ENCODE measurements at places on chromosomes 7 and 10. TPM values are rescaled to one million over a fixed set of nuclear protein-coding genes. Genes with fewer than 3 reads are reported as not detected.

GRCh38 chr10:6269953-6270867 lies 67.5 kb downstream of the PFKFB3 start:
- peak; percentile 90 for DNase-seq

DNA sequence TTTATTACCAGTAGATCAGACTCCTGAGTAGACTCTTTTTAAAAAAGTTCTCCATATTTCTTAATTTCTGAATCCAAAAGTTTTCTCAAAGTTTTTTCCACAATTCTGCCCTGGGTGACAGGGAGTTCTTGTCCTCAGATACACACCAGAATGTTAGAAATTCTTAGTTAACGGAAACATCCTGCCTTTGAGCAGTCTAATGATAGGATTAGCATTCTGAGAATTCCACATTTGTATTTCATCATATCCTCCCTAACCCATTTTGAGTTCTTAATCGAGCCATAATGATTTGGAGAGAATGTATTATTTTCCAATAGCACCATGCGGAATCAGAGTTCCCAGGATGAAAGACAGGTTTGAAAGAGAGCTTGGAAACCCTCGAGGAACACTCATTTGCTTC lies 28.9 kb upstream of the MRPS33 start:
- no peak for DNase-seq

GRCh38 chr7:51274955-51275354 lies 41.7 kb downstream of the COBL start:
- no peak for DNase-seq

- DNase-seq = peak; percentile 27
Observed at GRCh38 chr10:28738200-28738599, 60.9 kb downstream of the BAMBI start.

DNA sequence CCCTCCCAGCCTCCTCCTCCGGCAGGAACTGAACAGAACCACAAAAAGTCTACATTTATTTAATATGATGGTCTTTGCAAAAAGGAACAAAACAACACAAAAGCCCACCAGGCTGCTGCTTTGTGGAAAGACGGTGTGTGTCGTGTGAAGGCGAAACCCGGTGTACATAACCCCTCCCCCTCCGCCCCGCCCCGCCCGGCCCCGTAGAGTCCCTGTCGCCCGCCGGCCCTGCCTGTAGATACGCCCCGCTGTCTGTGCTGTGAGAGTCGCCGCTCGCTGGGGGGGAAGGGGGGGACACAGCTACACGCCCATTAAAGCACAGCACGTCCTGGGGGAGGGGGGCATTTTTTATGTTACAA lies 83.3 kb downstream of the PAX2 start:
- peak; percentile 66 for DNase-seq

DNA sequence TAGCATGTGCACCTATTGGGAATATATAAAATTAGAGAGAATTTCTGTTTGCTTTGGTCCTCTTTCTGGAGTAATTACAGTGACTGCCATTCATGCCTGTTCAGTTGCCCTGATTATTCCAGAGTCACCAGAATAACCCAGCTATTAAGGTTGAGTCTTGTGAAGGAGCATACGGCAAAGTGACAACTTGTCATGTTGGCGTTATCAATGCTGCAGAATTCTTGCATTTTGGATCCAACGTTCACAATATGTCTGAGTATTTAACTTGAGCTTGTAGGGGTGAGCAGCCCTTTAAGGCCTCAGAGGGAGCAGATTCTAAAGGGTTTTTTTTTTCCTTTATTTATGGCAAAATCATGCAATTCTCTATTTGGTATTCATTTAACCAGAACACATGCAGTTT lies 419.4 kb upstream of the MGMT start:
- no peak for DNase-seq

DNA sequence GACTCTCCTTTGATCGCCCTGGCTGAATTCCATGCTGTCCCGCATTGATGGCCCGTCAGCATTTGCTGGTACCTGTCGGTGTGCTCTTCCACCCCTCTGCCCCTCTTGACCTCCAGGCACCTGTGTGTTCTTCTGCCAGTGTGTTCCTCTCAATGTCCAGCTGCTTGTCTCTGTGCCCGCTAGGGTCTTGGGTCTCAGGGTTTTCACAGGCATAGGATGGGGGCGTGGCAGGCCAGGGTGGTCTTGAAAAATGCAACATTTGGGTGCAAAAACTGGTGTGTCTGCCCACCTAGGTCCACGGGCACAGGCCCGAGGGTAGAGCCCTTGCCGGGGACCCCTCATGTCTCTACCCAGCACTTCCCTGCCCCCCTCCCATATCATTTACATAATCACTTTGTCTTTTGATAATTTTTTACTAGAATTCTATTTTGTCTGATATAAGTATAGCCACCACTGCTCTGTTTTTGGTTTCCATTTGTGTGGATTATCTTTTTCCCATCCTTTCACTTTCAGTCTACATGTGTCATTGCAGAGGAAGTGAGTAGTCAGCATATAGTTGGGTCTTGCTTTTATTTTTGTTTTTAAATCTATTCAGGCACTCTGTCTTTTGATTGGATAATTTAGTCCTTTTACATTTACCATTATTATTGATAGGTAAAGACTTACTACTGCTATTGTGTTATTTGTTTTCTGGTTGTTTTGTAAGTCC lies 46.6 kb upstream of the ADRA2A start:
- DNase-seq = no peak

GRCh38 chr7:101743241-101743994 lies 74.0 kb upstream of the CUX1 start:
- DNase-seq = peak; percentile 77

DNA sequence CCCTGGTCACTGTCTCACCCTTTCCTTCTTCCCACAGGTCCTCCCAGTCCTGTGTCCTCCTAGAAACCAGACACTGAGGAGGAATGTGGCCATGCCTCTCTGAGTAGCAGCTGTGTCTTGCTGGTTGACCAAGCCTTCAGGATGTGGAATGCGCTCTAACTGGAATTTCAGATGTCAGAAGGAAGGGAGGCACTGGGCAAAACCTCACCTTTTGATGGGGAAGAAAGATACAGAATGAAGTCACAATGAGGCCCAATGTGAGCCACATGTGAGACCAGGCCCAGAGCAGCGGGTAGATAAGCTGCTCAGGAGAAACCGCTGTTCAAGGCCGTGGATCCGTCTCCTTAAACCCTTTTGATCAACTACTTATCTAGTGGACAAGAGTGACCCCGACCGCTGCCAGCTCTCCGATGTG lies 54.8 kb upstream of the ECHDC3 start:
- no peak for DNase-seq

- DNase-seq = no peak
Observed at GRCh38 chr7:155161690-155162089, 91.6 kb downstream of the HTR5A start.

DNA sequence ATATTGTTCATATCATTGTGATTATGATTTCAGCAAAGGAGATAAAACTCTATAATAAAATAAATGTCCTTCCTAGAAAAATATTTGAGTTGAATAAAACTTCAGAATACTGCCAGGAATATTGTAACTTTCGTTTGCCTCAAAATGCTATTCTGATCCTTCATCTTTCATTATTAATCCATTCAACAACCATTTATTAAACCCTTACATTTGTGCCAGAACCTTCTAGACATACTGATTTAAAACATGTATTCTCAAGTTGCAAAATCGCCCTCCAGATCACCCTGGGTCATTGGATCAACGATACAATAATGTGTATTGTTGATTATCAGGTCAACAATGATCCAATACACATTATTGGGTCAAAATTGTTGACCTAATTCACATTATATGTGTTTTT lies 759.8 kb downstream of the CNTNAP2 start:
- no peak for DNase-seq

DNA sequence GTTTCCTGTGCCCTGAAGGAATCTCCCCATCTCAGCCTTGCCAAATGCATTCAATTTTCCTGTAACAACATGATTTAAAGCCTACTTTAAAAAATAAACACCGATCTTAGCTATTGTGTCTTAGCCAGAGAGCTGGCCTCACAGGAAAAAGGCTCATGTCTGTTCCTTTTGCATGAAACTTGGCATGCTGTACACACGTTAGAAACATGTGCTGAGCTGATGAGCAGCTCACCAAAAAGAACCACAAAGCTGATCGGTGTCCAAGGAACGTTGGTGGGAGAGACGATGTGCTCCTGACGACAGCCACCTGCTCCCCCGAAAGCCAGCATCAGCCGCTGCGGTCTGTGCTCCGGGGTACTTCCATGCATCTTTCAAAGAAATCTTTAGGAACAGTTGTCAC lies 135.9 kb downstream of the ADARB2 start:
- no peak for DNase-seq

DNA sequence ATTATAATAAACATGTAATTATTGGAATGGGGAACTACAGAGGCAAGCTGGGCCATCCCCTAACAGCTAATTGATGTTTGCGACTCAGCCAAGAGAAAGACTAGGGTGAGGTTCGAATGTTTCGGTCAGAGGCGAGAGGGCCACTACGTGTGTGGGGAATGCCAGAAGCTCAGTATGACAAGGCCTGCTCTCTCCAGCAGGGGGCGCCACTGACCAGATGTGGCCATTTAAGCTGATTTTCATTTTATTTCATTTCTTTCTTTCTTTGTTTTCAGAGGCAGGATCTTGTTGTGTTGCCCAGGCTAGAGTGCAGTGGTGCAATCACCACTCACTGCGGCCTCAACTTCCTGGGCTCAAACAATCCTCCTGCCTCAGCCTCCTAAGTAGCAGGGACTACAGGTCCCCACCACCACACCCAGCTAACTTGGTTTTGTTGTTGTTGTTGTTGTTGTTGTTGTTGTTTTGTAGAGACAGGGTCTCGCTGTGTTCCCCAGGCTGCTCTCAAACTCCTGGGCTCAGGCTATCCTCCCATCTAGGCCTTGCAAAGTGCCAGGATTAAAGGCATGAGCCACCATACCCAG lies 38.1 kb downstream of the TMEM130 start:
- DNase-seq = peak; percentile 76

DNA sequence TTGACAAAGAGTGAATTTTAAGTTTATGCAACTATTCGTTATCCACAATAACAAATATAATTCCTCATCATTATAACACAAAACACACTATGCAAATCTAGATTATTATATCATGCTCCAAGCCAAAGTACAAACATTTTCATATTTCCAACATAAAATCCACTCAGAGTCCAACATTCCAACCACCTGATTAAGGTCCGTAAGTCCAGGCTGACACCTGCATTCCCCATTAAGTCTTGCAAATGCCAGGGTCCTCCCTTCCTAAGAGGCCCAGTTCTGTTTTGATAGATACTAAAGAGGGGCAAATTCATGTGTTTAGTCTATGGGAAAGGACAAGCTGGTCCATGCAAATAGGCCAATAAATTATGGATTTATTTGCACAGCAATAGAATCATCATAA lies 206.1 kb downstream of the POU6F2 start:
- DNase-seq = no peak

DNA sequence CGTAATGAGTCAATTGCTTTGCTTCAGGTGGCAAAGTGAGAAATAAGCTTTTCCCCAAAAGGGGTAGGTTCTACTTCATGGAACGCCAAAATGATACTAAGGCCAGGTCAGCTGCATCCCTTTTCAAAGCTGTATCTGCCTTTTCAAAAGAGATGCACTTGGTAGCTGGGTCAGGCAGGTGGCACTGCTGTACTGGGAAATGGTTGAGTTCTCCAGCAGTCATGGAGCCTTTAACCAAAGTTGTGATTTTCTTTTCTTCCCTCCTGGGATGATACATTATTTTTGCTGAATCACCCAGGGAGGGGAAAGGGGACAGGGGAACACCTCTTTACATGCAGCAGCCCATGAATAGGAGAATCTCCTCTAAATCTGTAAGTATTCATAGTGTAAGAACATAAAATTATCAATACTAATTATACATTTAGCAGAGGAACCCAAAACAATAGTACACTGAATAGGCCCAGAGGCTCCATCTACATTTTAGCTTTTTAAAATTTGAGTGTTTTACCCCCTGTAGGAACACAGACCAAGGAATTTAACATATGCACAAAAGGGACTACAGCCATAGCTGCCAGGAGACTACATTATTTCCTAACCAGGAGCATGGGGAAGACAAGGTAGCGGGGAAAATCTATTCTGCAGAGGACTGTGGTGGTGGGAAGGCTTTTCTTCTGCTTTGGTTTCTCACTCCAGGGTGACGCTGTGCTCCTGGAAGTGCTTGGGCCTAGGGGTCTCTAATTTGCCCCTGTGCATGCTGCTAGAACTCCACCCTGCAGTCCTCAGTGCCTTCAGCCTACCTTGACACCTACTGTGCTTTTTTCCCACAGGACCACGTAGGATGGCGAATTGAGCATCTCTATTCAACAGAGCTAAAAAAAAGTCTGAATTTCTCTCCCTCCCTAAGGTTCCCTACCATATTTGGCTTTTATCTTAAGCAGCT lies 6.4 kb upstream of the GPR22 start:
- DNase-seq = peak; percentile 65

- no peak for DNase-seq
Observed at GRCh38 chr7:155846156-155846555, 33.9 kb upstream of the SHH start.

DNA sequence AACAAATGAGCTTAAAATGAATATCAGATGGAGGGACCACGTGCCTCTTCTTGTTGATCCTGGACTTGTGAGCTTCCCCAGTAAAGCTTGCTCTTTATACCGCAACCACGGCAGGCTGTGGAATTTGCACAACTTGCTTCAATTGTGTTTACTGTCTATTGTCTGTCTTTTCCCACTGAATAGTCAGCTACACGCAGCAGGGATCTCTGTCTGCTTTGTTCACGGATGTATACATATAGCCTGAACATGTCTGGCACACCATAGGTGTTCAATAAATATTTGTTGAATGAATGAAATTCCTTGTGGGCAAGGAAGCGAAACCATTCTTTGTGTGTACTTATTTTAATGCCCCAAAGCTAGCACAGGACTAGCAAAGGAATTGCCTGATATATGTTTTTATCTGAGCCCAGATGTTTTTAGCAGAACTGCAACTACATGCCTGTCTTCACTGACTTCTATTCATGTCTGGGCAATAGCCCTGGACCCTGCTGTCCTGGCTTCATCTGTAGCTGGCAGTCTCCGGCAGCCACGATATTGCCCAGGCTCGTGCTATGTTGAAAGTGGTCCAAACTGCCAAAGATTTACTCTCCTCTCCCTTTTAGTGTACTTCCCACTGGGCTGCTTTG lies 29.9 kb upstream of the IFRD1 start:
- no peak for DNase-seq

DNA sequence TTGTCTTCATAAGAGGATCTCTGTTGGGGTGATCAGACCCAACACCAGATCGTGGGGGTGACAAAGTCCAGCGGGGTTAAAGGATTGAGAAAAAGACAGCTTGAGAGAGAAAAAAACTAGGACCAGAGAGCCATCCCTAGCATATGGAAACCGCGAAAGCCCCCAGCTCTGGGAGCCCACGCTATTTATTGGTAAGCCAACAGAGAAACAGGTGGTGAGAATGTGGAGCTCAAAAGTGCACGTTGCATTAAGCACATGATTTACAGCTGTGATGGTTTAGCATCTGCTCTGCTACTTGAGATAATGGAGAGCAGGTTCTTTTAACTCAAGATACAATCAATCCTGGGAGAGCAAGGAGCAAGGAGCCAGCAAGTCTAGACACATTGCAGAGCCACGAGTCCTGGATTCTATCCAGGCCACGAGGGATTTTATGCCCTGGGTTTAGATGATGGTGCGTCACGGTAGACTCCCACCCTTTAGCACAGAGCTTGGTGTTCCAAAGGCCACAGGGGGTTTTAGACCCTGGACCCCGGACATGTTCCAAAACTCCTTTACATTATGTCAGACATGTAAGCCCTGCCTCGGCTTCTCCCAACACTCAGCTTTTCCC lies 755.2 kb upstream of the SORCS1 start:
- no peak for DNase-seq

NACAD gene
- 0.14 TPM for total RNA-seq

LRRC18 gene
- not detected for total RNA-seq

NRCAM gene
- 0.60 TPM for total RNA-seq

AKR1C1 gene
- 0.66 TPM for total RNA-seq

CABCOCO1 gene
- not detected for total RNA-seq

PLXNA4 gene
- 0.09 TPM for total RNA-seq

H2BK1 gene
- total RNA-seq = not detected

UCN3 gene
- not detected for total RNA-seq

CNNM1 gene
- total RNA-seq = 1.4 TPM

PRSS37 gene
- not detected for total RNA-seq

Data from activated CD4-positive, alpha-beta T cell treated with anti-CD3 and anti-CD28 coated beads for 36 hours (primary cell).